ENCODE measurements at places on chromosomes 7 and 10. TPM values are rescaled to one million over a fixed set of nuclear protein-coding genes. Genes with fewer than 3 reads are reported as not detected.

Gene TRIM50
- polyA plus RNA-seq = not detected

Gene GDF2
- polyA plus RNA-seq = not detected

Gene CUZD1
- 1.1 TPM for polyA plus RNA-seq

Gene PTN
- polyA plus RNA-seq = 0.30 TPM

Gene MSS51
- 0.31 TPM for polyA plus RNA-seq

Gene MMP21
- not detected for polyA plus RNA-seq

Gene SPDYE2
- polyA plus RNA-seq = not detected

GRCh38 chr10:12235796-12236195 is 39.8 kb downstream of the CDC123 start:
- DNase-seq = no peak

DNA sequence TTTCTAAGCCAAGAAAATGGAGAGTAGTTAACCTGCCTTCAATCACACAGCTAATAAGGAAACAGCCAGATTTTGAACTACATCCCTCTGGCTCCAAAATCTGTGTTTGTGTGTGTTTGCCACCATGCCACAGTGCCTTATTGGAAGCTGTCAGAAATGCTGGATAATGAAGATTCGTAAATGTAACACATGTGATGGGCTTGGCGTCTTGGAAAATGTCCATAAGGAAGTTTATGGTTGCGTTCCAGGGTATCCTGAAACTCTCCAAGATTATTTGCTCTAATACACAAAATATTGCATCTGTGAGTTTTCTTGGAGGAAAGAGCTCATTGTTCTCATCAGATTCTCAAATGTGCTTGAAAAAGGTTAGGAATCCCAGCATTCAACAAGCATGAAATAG is 22.7 kb downstream of the MYOF start:
- no peak for DNase-seq

GRCh38 chr7:140676306-140676705 is 3.6 kb downstream of the ADCK2 start:
- DNase-seq = no peak

DNA sequence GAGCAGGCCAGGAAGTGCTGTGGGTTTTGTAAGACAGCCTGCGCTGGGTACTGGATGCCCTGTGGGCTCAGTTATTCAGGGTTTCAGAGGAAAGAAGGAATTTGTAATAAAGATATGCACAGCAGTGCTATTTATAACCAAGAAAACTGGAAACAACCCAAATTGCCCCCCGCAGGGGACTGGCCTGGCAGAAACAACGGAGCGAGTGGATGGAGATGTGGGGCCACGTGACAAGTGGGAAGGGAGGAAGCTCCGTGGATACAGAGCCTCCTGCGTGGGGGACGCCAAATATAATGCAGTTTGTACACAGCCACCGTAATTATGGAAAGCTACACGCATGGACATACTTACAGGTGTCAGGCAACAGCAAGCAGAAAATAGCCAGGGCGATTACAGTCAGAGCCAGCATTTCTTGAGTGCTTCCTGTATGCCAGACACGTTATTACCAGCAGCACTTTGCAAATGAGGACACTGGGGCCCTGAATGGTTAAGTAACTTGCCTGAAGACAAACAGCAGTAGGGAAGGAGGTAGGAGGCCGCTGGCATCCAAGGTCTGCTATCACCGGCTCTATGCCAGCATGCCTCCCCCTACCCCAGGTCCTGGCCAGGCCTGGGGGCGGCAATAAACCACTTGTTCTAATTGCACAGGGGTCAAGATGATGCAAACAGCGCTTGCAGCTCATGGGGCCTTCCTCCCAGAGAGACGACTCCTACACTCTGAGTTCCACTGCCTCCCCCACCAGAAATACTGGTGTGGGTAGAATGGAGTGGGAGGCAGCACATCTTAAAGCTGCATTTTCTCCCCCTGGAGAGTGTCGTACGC is 8.7 kb upstream of the CAMK2B start:
- no peak for DNase-seq

GRCh38 chr7:105141068-105141467 is 127.1 kb downstream of the KMT2E start:
- DNase-seq = no peak

DNA sequence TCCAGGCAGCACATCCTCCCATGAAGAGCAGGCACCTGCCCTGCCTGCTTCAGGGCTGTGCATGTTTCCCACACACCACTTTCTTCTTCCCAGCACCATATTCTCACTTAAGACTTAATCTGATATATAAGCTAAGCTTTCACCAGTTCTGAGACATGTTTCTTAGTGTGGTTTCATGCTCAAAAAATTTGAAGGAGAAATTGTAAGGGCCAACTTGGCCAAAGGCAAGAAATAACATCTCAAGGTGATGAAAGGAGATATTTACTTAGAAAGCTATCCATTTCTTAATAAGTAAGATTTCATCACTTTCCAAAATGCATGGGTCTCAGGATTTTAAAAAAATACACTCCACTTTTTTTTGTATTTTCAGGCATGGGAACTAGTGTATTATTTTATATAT is 468.1 kb upstream of the AKR1E2 start:
- DNase-seq = no peak

Data from foreskin keratinocyte (primary cell).